ENCODE measurements at places on chromosomes 16 and 17. TPM values are rescaled to one million over a fixed set of nuclear protein-coding genes. Genes with fewer than 3 reads are reported as not detected.

The CLEC19A gene
- 0.08 TPM for total RNA-seq

The MYH13 gene
- not detected for total RNA-seq

The CA4 gene
- total RNA-seq, result not detected

The PRSS22 gene
- 2.0 TPM for total RNA-seq

The TOP2A gene
- total RNA-seq, result 231 TPM

The ZSCAN10 gene
- not detected for total RNA-seq

The CACNG1 gene
- not detected for total RNA-seq

The CTRB1 gene
- not detected for total RNA-seq

The USP6 gene
- not detected for total RNA-seq

The CA7 gene
- total RNA-seq, result not detected

The TP53TG3B gene
- total RNA-seq, result not detected

The FKBP10 gene
- total RNA-seq, result 109 TPM

The CBX8 gene
- 22.3 TPM for total RNA-seq

The ZNF200 gene
- total RNA-seq, result 9.6 TPM

The MARVELD3 gene
- total RNA-seq, result 0.20 TPM

The TM4SF5 gene
- 0.75 TPM for total RNA-seq

The KRT35 gene
- total RNA-seq, result not detected

The ERN1 gene
- 3.6 TPM for total RNA-seq

The ZNF624 gene
- 2.7 TPM for total RNA-seq

The ACE gene
- 0.92 TPM for total RNA-seq

The CCL2 gene
- total RNA-seq, result 48.2 TPM

The NPIPB13 gene
- 0.81 TPM for total RNA-seq

The HOXB6 gene
- 4.0 TPM for total RNA-seq

The SLC13A2 gene
- 0.10 TPM for total RNA-seq

The TMIGD1 gene
- total RNA-seq, result not detected

The CNGB1 gene
- 0.07 TPM for total RNA-seq

The KRT12 gene
- not detected for total RNA-seq

The CD300E gene
- total RNA-seq, result not detected
